ENCODE measurements at places on chromosomes 12 and 14.

- no peak for DNase-seq
These were observed 74.9 kb upstream of the ACTN1 start for GRCh38 chr14:69054030-69054429.

GRCh38 chr14:105193916-105194782 lies 13.0 kb upstream of the NUDT14 start:
- DNase-seq = no peak

GRCh38 chr14:56826214-56826613 lies 15.9 kb upstream of the OTX2 start:
- no peak for DNase-seq

DNA sequence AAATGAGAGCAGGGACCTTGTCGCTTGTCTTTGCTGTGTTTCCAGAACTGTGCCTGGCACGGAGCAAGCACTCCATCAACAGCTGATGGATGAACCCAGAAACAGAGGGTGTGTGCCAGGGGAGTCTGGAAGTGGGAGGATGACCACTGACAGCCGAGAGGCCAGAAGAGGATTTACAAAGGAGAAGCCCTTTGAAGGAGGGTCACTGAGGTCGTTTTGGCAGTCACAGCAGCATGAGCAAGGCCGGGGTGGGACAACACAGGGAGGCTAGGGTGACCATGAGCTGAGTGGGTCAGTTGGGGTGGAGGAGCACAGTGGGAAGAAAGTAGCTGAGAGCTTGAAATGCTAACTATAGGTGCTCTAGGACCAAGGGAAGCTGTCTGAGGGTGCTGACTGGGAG lies 199.6 kb downstream of the NTF3 start:
- DNase-seq = no peak

- no peak for DNase-seq
These were observed 19.7 kb downstream of the PLEKHG3 start for GRCh38 chr14:64723691-64724577.
